ENCODE measurements at places on chromosomes 6 and 20. TPM values are rescaled to one million over a fixed set of nuclear protein-coding genes. Genes with fewer than 3 reads are reported as not detected.

The C20orf144 gene
- total RNA-seq: not detected

The RIPPLY2 gene
- not detected for total RNA-seq

The TPBG gene
- total RNA-seq: 7.8 TPM

The DEFB129 gene
- not detected for total RNA-seq

The SLC2A10 gene
- 6.7 TPM for total RNA-seq

The WFDC12 gene
- not detected for total RNA-seq

The PDE10A gene
- 5.7 TPM for total RNA-seq

The ADTRP gene
- not detected for total RNA-seq

The TBC1D7 gene
- 41.8 TPM for total RNA-seq

The RPP40 gene
- 3.0 TPM for total RNA-seq

The SLC35D3 gene
- total RNA-seq: not detected

The LPA gene
- not detected for total RNA-seq

The COL11A2 gene
- total RNA-seq: 4.0 TPM

The SMLR1 gene
- not detected for total RNA-seq

The SLC22A2 gene
- total RNA-seq: not detected

The TRIM40 gene
- total RNA-seq: not detected

The LGSN gene
- total RNA-seq: not detected

The USP49 gene
- 2.5 TPM for total RNA-seq

The COL9A3 gene
- total RNA-seq: 6.9 TPM

The PABPC1L gene
- total RNA-seq: 5.3 TPM

The RHAG gene
- total RNA-seq: 1.7 TPM

The TFAP2A gene
- total RNA-seq: 1.1 TPM

The HLA-DRA gene
- 139 TPM for total RNA-seq

The CST3 gene
- 1,029 TPM for total RNA-seq

The SPATS1 gene
- not detected for total RNA-seq

The RAET1G gene
- 0.43 TPM for total RNA-seq

The ABRACL gene
- total RNA-seq: 8.0 TPM

The BRPF3 gene
- total RNA-seq: 23.6 TPM

The GJA10 gene
- not detected for total RNA-seq

The SOX4 gene
- total RNA-seq: 7.2 TPM

The TMEM244 gene
- not detected for total RNA-seq

The WASF1 gene
- total RNA-seq: 3.6 TPM

The GSTA4 gene
- total RNA-seq: 17.6 TPM

The OR12D1 gene
- total RNA-seq: not detected

The MACROD2 gene
- 3.8 TPM for total RNA-seq

The MEI4 gene
- total RNA-seq: 1.8 TPM

The KHDC1L gene
- not detected for total RNA-seq

The HEY2 gene
- 2.6 TPM for total RNA-seq

The RIMS4 gene
- 1.4 TPM for total RNA-seq

The TSPYL1 gene
- total RNA-seq: 95.5 TPM

The HTR1E gene
- not detected for total RNA-seq

The LIN28B gene
- total RNA-seq: not detected

The MYB gene
- 0.14 TPM for total RNA-seq

The C20orf202 gene
- 0.31 TPM for total RNA-seq

The PRSS16 gene
- 1.7 TPM for total RNA-seq

The LINC00237 gene
- not detected for total RNA-seq

The PREX1 gene
- total RNA-seq: 13.9 TPM

The LY86 gene
- 2.9 TPM for total RNA-seq

The CCN6 gene
- not detected for total RNA-seq

The CBLN4 gene
- total RNA-seq: not detected

The NMBR gene
- total RNA-seq: not detected

The SYNGAP1 gene
- total RNA-seq: 8.6 TPM

The TTBK1 gene
- total RNA-seq: 0.33 TPM

Data from right cardiac atrium (tissue), 5 donors.